Thymus (tissue), 14 donors: ENCODE measurements at places on chromosomes 11 and 22.

DNA sequence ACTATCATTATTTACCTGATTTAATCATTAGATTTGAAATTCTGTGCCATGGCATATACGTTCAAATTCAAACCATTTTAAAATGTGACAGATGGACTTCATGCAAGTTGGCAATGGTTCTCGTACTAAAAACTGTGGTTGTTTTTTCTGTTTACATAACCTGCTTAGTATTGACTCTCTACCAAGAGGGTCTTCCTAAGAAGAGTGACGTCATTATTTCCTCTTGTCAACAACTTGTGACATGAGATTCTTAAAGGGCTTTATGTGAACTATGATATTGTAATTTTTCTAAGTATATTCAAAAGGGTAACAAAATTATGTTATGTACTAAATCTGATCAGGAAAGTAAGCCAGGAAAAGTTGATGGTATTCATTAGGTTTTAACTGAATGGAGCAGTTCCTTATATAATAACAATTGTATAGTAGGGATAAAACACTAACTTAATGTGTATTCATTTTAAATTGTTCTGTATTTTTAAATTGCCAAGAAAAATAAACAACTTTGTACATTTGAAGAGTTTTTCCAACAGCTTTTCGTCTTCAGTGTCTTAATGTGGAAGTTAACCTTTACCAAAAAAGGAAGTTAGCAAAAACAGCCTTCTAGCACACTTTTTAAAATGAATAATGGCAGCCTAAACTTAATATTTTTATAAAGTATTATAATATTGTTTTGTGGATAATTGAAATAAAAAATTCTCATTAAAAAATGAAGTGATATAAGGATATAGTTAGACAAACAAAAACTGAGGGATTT lies 87.0 kb downstream of the GRK3 start:
- DNase-seq, result no peak

GRCh38 chr11:45879803-45880686 lies 5.4 kb upstream of the MAPK8IP1 start:
- DNase-seq, result no peak

- no peak for DNase-seq
Measured at GRCh38 chr11:78855116-78855515, 280.5 kb upstream of the NARS2 start.

DNA sequence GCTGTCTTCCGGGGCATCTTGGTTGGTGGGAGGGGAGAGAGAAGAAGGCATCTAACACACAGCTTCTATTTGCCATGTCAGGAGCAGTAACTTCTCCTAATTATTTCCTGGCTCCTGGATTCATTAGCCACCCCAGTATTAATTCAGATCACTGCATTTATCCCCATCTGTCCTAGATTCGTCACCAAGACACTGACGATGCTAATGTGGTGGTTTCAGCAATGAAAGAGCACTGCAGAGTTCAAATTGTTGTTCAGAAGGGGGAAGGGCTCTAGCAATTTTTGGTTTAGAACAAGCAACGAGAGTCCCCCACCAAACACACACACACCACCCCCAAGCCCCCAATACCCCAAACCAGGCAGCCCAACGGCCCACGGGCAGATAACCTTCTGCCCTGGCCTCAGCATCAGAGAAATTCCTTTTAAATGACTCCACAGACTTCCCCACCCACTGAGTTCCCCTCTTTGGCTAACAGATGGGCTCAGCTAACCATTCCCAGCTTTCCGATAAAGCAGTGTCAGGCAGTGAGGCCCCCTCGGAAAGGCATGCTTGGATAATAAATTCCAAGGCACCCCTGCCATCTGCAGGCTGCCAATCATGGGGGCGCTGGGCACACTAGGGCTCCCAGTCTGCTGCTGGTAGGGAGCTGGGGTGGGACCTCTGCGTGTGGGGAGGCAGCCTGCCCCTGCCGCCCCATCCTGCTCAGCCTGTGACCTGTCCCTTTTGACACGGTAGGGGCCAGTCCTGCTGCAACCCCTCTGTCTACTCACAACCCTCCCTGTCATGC lies 453.5 kb downstream of the MIAT start:
- DNase-seq, result no peak

DNA sequence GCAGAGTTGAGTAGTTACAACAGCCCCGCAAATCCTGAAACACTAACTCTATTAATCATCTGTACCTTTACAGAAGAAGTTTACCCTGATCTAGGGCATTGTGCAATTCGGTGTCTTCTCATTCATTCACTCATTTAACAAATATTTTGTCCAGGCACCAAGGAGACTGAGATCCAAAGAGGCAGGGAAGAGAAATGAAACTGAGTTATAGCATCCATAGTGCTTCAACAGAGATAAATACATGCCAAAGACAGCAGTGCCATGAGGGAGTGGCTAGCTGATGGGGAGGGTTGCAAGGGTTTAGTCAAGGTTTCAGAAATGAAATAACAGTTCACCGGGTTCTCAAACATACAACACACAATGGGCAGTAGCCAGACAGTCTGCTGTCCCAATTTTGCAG lies 40.2 kb upstream of the MTNR1B start:
- no peak for DNase-seq

- no peak for DNase-seq
Measured at GRCh38 chr11:64751580-64751979, 7.6 kb upstream of the RASGRP2 start.

- no peak for DNase-seq
Measured at GRCh38 chr11:126993599-126993998, 7.0 kb downstream of the KIRREL3 start.

DNA sequence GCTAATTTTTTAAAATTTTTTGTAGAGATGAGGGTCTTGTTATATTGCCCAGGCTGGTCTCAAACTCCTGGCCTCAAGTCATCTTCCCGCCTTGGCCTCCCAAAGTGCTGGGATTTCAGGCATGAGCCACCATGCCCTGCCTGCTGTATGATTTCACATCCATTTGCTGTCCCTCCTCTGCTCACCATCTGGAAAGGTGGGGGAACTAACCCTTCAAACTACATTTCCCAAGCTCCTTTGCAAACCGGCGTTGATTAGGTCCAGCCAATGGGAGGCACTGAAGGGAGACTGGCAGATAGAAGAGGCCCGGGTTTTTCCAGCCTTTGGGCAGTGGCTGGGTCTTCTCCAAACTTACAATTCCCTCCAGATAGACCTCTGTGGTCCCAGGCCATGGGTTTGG lies 19.3 kb downstream of the RFPL1 start:
- DNase-seq, result no peak

- DNase-seq, result no peak
Measured at GRCh38 chr22:20009582-20010306, 6.9 kb downstream of the ARVCF start.

DNA sequence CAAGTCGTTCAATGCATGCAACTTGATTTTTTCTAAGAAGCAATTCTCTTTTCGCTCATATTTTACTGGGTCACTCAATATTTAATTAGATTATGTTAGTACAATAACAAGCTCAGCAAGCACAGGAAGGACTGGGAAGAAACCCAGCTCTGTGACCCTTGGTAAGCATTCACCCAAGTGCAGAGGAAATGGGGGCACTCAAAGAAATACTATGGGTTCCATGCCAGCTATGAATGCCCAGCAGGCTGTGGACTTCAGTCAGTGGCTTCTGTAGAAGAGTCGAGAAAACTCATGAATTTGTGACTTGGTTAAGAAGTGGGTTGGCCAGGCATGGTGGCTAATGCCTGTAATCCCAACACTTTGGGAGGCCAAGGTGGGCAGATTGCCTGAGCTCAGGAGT lies 123.6 kb downstream of the GALNT18 start:
- DNase-seq, result no peak

DNA sequence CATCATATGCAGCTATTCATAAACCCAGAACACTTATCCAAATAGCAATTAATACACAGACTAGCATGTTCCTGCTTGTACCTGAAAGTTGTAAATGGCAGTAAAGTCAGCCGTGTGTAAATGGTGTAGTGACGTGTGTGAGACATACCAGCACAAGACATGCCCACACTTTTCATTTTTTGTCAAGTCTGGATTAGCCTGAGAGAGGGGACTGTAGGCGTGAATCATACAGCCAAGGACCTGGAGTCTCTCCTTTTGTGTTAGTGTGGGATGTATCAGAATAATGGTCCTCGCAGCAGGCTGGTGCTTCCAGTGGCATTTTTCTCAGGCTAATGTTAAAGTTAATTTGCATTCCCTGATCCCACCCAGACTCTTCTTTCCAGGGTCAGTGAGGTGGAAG lies 116.8 kb upstream of the BMAL1 start:
- no peak for DNase-seq

GRCh38 chr22:32677876-32678275 lies 123.6 kb upstream of the TIMP3 start:
- DNase-seq, result no peak

- no peak for DNase-seq
Measured at GRCh38 chr11:116180806-116181600, 591.8 kb downstream of the BUD13 start.

GRCh38 chr11:80831374-80831773 lies 1390.5 kb upstream of the TENM4 start:
- DNase-seq, result no peak

DNA sequence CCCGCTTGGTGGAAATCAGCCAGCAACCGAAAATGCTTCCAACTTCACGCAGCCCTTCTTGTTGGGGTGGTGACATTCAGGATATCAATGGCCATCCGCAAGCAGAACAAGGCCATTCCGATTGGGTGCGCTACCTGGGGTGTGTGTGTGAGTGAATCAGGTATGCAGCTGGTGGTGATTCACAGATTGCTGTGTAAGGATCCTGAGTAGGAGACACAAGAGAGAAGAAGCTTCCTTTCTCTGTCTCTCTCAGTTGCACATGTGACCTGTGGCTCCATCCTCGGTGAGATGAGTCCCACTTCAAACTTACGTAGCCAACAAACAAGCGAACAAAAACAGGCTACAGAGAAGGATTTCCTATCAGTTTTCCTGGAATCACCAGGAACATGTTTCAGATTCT lies 9.6 kb upstream of the TMEM184B start:
- no peak for DNase-seq

- no peak for DNase-seq
Measured at GRCh38 chr11:45583981-45584566, 81.3 kb downstream of the CHST1 start.

DNA sequence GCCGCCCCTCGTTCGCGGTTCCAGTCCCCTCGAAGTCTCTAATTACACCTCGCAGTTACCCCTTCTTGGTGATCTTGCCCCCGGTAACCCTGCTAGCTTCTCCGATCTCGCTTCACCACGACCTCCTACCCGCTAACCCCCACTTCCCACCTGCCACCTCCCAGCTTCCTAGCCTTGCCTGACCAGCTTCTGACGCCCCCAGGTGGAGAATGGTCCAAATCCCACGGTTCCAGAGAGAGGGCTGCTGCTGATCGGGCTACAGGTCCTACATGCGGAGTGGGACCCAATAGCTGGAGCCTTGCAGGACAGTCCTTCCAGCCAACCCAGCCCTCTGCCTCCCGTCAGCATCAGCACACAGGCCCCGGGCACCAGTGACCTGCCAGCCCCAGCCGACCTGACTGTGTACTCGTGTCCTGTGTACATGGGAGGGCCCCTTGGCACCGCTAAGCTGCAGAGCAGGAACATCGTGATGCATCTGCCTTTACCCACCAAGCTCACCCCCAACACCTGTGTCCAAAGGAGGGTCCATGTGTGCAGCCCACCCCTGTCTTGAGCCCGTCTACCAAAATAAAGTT lies 31.9 kb downstream of the RRP8 start:
- DNase-seq, result no peak

GRCh38 chr22:41123151-41123550 lies 30.8 kb downstream of the EP300 start:
- DNase-seq, result no peak

- peak; percentile 74 for DNase-seq
Measured at GRCh38 chr11:117823294-117823945, 1.1 kb downstream of the FXYD2 start.

GRCh38 chr11:92834296-92835020 lies 135.0 kb upstream of the MTNR1B start:
- DNase-seq, result no peak

DNA sequence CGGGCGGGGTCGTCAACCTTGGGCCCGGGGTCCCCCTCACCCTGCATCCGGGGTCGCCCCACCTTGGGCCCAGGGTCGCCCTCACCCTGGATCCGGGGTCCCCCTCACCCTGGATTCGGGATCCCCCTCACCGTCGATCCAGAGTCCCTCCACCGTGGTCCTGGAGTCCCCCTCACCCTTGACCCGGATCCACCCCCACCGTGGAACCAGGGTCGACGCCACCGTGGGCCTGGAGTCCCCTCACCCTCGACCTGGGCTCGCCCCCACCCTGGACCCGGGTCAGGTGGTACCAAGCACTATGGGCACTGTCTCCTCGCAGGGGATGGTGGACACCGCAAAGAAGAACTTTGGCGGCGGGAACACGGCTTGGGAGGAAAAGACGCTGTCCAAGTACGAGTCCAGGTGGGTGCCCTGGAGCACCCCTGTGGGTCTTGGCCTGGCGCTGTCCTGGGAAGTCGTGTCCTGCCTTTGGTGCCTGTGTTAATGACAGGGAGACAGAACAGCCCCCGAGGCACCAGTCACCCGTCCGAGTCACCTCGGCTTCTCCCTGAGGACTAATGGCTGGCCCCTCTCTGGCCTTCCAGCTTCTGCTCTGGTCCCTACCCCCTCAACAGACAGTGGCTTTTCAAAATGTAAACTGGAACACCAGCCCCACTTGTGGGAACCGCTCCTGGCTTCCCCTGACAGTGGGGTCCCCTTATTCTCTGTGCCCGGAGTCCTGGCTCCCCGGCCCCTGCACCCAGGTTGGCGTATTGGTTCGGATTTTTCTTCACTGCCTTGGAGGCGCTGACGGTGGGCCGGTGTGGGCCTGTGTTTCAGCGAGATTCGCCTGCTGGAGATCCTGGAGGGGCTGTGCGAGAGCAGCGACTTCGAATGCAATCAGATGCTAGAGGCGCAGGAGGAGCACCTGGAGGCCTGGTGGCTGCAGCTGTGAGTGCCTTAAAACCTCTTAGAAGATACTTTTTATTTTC lies 762 bp downstream of the CRELD2 start:
- no peak for DNase-seq

- DNase-seq, result no peak
Measured at GRCh38 chr22:43344520-43344787, 1.3 kb upstream of the SCUBE1 start.

- DNase-seq, result no peak
Measured at GRCh38 chr11:201966-202365, 5.2 kb downstream of the BET1L start.

- DNase-seq, result no peak
Measured at GRCh38 chr22:30438559-30438958, 13.0 kb downstream of the MTFP1 start.

GRCh38 chr11:62702246-62702645 lies 5.0 kb downstream of the BSCL2 start:
- no peak for DNase-seq

GRCh38 chr22:22397875-22398524 lies 110.5 kb downstream of the ZNF280B start:
- no peak for DNase-seq

DNA sequence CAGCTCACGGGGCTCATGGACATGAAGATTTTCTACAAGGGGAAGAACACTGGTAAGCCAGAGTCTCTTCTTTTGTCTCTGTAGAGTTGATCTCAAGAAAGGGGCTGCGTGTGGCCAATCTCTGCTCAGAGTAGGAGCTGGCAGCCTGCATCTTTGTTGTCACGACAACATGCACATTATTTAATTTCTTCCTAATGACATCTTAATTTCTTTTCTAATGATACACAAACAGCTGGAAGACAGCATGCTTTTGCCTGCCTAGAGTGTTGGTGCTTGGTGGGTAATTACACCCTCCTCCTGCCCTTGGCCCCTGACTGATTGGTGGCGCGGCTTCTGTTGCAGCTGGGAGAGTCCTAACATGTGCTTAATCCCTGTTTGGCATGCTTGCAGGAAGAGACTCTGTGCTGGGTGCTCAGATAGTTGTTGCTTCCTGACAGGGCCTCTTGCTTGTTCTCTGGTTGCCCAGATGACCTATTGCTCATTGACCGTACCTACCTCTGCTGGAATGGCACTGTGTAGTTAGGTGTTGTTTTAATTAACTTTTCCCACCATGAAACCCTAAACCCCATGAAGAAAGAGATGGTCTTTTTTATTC lies 106.9 kb upstream of the SORL1-AS1 start:
- no peak for DNase-seq
